Thyroid gland (tissue), 4 donors: ENCODE measurements at places on chromosomes 2 and 18. TPM values are rescaled to one million over a fixed set of nuclear protein-coding genes. Genes with fewer than 3 reads are reported as not detected.

DNA sequence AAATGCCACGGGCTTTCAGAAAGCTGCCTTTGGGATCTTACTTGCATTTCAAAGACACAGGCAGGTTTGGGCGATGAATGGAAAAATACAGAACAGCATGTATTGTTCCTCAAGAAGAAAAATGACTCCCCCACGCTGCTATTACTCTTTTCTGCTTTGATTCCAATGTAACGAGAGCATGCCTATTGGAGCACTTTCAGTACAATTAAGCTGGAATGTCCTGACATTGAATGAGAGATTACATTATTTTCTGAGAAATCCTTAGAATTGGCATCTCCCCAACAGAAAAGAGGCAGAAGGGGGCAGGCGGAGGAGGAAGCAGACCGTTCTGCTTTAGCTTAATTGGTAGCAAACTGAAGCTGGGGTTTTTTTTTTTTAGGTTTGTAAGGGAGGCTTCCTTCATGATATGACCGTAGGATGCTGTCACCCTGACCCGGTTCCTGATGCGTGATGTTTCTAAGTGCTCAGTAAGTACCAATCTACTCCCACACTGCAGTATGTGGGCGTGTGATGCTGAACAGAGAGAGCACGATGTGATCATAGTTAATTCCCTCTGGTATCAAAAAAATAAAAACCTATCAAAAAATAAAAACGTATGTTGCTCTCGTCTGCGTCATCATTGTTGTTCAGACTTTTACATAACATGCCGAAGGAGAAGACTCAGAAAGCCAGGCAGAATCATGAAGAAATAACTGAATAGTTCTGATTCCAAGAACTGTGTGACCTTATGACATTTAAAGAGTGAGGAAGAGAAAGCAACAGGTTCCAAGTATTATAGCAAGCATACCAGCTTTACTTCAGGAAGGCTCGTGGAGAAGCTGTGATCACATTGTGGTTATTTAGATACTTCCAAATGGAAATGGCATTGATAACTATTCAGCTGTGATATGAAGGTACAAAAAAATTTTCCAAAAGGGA, 40.5 kb downstream of the LONRF2 start:
- DNase-seq = no peak

GRCh38 chr18:37671530-37671929, 105.9 kb upstream of the CELF4 start:
- DNase-seq = no peak

DNA sequence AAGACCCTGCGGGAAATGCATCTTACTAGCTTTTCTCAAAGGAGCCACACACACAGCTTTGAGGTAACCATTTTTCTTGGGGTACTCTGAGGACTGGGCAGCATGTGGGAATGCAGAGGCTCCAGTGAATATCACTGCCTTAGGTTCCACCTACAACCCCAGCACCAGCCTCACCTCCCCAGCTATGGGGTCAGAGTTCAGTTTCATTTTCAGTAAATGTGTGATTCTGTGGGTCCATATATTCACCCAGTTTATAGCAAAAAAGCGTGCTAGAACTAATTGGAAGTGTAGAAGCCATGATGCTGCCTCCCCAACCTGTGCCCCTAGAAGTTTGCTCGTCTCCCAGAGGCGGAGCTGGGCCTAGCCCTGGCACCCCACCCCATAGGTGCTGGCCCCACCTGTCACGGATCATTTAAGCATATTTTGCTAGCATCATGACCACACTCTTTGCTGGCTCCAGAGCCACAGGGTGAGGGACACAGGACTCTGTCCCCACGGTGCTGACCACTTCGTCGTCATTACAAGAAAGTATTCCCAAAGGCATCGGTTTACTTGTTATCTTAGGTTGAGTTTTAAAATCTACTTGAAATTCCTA, 57.7 kb downstream of the SH3RF3 start:
- DNase-seq = no peak

The ITPRIPL1 gene
- not detected for total RNA-seq

The ESPNL gene
- 3.8 TPM for total RNA-seq

DNA sequence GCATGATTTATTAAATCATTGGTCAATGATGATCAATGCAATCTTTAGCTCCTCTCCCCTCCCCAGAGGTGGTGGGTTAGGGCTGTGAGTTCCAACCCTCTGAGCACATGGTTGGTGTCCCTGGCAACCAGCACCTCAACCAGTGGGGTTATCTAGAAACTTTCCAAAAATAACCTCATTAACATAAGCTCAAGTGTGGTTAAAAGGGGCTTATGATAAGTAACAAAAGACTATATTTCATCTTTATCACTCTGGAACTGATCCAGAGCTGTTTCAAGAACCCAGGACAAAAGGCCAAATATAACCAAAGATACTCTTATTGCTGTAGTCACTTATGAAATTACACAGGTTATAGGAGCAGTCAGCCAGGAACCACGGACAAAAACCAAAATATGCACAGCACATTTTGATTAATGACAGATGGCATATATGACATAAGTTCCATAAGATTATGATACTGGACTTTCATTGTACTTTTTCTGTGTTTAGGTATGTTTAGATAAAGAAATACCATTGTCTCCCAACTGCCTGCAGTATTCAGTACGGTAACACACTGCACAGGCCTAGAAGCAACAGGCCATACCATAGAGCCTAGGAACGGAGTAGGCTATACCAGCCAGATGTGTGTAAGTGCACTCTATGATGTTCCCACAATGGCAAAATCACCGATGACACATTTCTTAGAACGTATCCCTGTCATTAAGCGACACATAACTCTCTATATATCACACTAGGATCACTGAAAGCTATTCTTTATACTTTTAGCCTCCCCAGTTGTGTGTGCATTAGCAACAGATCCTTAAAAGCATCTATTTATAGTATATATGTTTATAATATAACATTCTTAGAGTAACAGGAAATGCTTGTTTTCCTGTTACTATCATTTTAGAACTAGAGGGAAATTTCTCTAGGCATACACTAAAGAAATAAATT, 31.9 kb downstream of the KIDINS220 start:
- DNase-seq = no peak

The GALNT14 gene
- total RNA-seq = 0.54 TPM
